ENCODE measurements at places on chromosomes 1 and 21. TPM values are rescaled to one million over a fixed set of nuclear protein-coding genes. Genes with fewer than 3 reads are reported as not detected.

The TRIM67 gene
- polyA plus RNA-seq, result not detected

- DNase-seq, result no peak
Measured at GRCh38 chr21:20883408-20883800, 114.8 kb upstream of the NCAM2 start.

DNA sequence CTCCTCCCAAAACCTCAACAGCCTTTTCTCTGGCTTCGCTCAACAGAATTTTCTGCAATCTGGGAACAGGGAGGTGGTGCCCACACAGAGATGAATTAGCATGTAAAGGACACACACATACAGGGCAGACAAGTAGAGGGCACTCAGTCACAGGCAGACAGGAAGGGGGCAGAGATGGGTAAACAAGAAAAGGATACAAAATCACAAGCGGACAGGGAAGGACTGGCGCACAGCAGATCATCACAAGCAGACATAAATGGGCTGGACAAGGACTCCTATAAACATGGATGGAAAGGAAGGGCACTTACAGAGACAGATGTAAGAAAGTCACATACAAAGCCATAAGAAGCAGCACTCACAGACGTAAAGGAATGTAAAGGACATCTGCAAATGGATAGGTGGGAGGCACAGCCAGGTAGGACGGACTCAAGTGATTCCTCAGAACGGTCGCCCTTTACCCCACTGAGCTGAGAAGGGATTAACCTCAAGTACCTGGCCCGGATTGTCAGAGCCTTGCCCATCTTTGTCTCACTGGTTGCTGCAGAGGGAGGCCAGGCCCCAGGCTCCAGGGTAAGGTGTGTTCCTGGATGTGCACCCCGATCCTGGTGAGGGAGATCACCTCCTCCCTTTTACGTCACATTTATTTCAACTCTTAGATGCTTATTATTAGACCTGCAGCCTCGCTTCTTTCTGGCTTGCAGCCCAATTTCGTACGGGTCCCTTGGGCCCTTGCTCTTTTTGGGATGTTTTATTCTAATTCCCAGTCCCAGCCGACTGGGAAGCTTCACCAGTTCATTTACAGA is 836 bp upstream of the PRCC start:
- peak; percentile 44 for DNase-seq

DNA sequence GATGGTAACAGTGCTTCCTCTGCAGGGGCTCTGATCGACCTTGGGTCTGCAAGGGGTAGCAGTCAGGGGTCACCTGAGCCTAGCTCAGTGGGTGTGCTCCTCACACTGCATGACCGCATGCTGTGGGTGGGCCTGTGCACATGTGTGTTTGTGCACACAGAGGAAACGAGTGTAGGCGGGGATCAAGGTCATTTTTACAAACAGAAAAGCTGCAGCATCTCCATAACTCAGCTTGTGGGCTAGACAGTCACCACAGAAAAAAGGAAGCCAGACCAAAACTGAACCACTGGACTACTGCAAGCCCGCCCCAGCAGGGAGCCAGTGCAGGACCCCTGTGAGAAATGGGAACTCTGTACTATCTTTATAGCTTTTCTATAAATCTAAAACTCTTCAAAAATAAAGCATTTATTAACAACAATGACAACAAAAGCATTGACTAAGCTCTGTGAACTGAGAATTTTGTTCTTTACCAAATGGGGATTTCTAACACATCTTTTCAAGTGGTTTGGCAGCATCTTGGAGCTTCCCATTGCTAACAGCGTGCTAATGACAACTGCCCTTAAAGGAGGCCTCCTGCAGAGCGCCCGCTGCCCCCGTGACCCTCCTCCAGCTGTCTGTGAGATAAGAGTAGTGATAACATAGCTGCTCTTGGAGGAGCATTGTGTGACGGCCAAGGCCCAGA is 19.9 kb upstream of the NEK2 start:
- DNase-seq, result no peak

- DNase-seq, result no peak
Measured at GRCh38 chr1:4778056-4778455, 123.6 kb downstream of the AJAP1 start.

DNA sequence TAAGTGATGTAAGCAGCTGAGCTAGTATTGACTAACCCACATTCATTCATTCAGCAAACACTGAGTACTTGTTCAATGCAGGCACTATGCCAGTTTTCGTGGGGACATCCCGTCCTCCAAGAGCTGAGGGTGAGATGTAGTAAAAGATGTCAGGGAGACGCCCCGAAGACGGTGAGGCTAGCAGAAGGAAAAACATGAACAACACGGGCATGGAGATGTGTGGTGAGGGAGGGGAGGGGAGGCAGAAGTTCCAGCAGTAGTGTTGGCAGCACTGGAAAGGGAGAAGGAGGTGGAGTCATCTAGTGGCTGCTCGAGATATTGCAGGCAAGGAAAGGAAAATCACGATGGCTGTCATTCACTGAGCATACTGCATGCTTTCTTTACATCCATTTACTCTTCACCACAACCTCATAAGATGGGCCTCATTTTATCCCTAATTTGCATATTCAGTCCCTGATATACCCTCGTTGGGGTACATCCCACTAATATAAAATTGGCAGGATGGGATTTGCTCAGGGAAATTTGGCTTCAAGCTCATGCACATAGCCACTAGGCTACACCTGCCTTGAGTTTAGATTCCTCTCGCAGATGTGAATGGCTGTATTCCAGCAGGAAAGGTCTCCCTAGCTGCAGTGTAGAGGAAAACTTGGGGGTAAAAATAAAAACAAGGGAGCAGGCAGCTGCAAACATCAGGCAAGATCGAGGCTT is 14.5 kb downstream of the PDZK1IP1 start:
- DNase-seq, result peak; percentile 81

The HCRTR1 gene
- polyA plus RNA-seq, result not detected

The ITLN2 gene
- polyA plus RNA-seq, result 8.0 TPM

GRCh38 chr1:81409780-81410274 is 390.9 kb upstream of the ADGRL2 start:
- no peak for DNase-seq

GRCh38 chr1:111052246-111052645 is 87.6 kb downstream of the DRAM2 start:
- DNase-seq, result no peak

GRCh38 chr1:8689431-8690252 is 127.8 kb downstream of the RERE start:
- peak; percentile 60 for DNase-seq

The ERRFI1 gene
- polyA plus RNA-seq, result 19.7 TPM

DNA sequence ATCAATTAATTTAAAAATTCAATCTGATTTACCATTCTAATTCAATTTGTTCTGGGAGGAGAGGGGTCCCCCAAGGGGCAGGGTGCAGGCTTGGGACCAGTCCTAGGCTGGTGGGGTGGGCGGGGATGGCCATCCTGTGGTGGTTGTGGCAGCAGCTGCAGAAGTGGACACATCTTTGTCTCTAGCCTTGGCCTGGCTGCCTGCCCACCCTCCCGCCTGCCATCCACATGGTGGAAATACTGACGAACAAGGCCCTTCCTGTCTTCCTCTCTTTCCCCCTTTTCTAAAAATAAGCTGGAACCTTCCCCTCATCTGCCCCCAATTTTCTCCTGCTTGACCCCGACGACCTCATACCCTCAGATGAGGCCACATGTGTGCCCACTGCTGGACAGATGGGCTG is 130.9 kb downstream of the FOXD2 start:
- no peak for DNase-seq

DNA sequence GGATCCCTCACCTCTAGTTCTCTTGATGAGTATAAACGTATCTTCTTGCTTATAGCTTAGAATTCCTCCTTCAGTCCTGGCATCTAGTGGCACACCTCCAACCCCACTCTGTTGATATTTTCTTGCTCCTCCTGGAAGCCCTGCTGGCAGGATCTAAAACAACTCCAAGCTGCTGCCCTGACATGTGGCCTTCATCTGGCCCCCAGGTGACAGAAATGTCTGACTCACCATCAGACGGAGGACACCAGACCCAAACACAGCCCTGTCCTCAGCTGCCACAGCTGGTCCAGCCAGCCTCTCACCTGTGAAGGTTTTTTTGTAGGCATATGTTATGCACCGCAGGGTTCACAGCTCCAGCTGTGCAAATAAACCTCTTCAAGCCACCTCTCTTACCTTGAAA is 53.4 kb downstream of the KRTAP19-8 start:
- no peak for DNase-seq

The C8B gene
- not detected for polyA plus RNA-seq

GRCh38 chr1:230816018-230816417 is 52.3 kb downstream of the C1orf198 start:
- DNase-seq, result no peak

GRCh38 chr1:111937147-111937725 is 52.2 kb downstream of the KCND3 start:
- no peak for DNase-seq

- no peak for DNase-seq
Measured at GRCh38 chr1:30385246-30385995, 338.0 kb downstream of the MATN1 start.

The RSBN1 gene
- 17.4 TPM for polyA plus RNA-seq

GRCh38 chr1:63671514-63671913 is 78.3 kb downstream of the PGM1 start:
- DNase-seq, result no peak

The KRTAP7-1 gene
- polyA plus RNA-seq, result not detected

DNA sequence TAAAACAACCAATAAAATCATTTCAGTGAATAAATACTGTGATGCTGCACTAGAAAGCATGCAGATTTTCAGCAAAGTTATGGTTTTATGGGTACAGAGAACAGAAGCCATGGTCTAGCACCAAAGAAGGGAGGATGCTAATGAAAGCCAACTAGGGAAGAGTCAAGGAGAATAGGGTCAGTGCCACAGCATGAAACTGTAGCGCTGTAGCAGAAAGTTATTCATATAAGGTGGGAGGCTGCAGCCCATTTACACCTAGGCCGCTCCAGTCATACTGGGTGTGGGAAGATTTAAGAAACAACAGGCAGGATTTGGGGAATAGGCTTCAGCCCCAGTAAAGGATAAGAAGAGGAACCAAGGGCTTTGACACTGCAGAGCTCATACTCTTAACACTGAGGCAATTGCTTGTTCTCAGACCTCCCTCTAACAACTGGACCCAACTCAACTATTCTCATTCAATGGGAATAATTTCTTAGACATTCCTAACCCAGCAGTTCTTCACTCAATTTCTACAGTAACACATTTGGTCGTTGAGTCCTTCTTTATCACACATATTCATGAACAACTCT is 4.4 kb downstream of the IFI16 start:
- DNase-seq, result no peak

The LCE3D gene
- 0.52 TPM for polyA plus RNA-seq

GRCh38 chr1:43134068-43134467 is 38.0 kb downstream of the EBNA1BP2 start:
- peak; percentile 44 for DNase-seq
